Pulmonary artery endothelial cell (primary cell): ENCODE measurements at places on chromosomes 13 and 19. TPM values are rescaled to one million over a fixed set of nuclear protein-coding genes. Genes with fewer than 3 reads are reported as not detected.

Gene AZU1
- total RNA-seq = not detected in 2 replicates

Gene USPL1
- 14.2 and 26.2 TPM in 2 replicates for total RNA-seq

Gene ZNF569
- 4.3 and 7.3 TPM in 2 replicates for total RNA-seq

Gene PTGIR
- total RNA-seq = 7.9 and 8.5 TPM in 2 replicates

Gene KCNN4
- 0.46 and 0.49 TPM in 2 replicates for total RNA-seq

Gene METTL21C
- total RNA-seq = not detected in 2 replicates

Gene DPF1
- total RNA-seq = 1.3 and 1.8 TPM in 2 replicates

Gene NFKBIB
- total RNA-seq = 15.1 and 23.6 TPM in 2 replicates

Gene TEX101
- total RNA-seq = not detected in 2 replicates

Gene ZNF701
- total RNA-seq = 10.0 and 14.9 TPM in 2 replicates

Gene ZNF177
- 0.40 and 1.4 TPM in 2 replicates for total RNA-seq

Gene SUGP2
- total RNA-seq = 17.5 and 29.4 TPM in 2 replicates

Gene ZNF57
- 7.0 and 8.2 TPM in 2 replicates for total RNA-seq

Gene ACTMAP
- total RNA-seq = 0.49 and 0.59 TPM in 2 replicates

Gene IZUMO2
- not detected in 2 replicates for total RNA-seq

Gene CLEC4M
- total RNA-seq = 0.07 and 0.21 TPM in 2 replicates

Gene APOC4
- total RNA-seq = not detected in 2 replicates

Gene HIF3A
- 4.6 and 5.3 TPM in 2 replicates for total RNA-seq

Gene PRDX2
- total RNA-seq = 186 and 250 TPM in 2 replicates

Gene RUBCNL
- not detected in 2 replicates for total RNA-seq

Gene NKPD1
- total RNA-seq = 0.11 and 0.13 TPM in 2 replicates

Gene BCAM
- total RNA-seq = 8.0 and 22.4 TPM in 2 replicates

Gene ZNF442
- 0.92 and 2.8 TPM in 2 replicates for total RNA-seq

Gene PLVAP
- total RNA-seq = 0.21 and 0.46 TPM in 2 replicates

Gene ZNF765
- total RNA-seq = 10.1 and 15.1 TPM in 2 replicates

Gene MYBPC2
- not detected in 2 replicates for total RNA-seq

Gene DIAPH3
- total RNA-seq = 12.7 and 16.1 TPM in 2 replicates

Gene EGLN2
- total RNA-seq = 117 and 150 TPM in 2 replicates

Gene FOSB
- 0.33 and 1.9 TPM in 2 replicates for total RNA-seq
